Heart left ventricle (tissue), 16 donors: ENCODE measurements at places on chromosomes 3 and 15. TPM values are rescaled to one million over a fixed set of nuclear protein-coding genes. Genes with fewer than 3 reads are reported as not detected.

GRCh38 chr3:87461036-87461435 lies 184.7 kb upstream of the POU1F1 start:
- no peak for DNase-seq

- no peak for DNase-seq
Measured at GRCh38 chr3:149203758-149204157, 17.9 kb downstream of the CP start.

DNA sequence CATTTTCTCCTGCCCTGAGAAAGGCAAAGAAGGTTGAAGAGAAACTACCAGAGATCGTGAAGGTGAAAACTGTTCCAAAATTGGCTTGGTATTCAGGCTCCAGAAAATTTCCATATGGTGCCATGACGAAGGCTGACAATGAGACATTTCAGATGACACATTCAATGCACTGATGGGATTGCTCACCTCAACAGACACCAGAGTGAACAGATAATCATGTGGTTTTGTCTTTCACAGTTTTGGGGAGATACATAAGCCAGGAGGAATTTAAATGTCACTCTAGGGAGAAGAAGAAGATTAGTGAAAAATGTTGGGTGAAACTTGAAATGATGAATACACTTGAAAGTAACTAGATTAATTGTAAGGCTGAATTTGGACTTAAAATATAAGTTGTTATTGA lies 339.7 kb upstream of the EPHA3 start:
- no peak for DNase-seq

CDHR4 gene
- total RNA-seq = not detected

DNA sequence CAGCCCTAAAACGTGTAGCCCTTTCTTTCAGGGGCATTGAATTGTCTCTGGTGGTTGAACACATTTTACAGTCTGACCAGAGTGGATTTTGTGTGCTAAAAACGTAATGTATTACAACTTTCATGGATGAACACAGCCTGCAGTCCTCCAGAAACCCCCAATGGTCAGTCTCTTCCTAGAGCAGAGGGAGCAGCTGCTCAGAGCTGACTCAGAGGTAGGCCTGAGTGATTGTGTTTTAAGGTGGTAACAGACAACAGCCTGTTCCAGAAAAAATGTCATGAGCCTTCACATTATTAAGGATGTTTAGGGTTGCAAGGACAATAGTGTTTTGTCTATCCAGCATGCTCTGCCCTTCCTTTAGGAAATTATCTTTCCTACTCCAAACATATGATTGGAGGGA lies 34.5 kb upstream of the CTNNB1 start:
- DNase-seq = no peak

NOX5 gene
- total RNA-seq = not detected

- DNase-seq = no peak
Measured at GRCh38 chr15:31498756-31499155, 172.1 kb downstream of the KLF13 start.

GMPPB gene
- total RNA-seq = 9.4 TPM

CACNA2D2 gene
- total RNA-seq = 2.8 TPM
